ENCODE measurements at places on chromosomes 5 and 9.

- no peak for DNase-seq
Observed at GRCh38 chr5:124650147-124650561, 96.3 kb downstream of the ZNF608 start.

DNA sequence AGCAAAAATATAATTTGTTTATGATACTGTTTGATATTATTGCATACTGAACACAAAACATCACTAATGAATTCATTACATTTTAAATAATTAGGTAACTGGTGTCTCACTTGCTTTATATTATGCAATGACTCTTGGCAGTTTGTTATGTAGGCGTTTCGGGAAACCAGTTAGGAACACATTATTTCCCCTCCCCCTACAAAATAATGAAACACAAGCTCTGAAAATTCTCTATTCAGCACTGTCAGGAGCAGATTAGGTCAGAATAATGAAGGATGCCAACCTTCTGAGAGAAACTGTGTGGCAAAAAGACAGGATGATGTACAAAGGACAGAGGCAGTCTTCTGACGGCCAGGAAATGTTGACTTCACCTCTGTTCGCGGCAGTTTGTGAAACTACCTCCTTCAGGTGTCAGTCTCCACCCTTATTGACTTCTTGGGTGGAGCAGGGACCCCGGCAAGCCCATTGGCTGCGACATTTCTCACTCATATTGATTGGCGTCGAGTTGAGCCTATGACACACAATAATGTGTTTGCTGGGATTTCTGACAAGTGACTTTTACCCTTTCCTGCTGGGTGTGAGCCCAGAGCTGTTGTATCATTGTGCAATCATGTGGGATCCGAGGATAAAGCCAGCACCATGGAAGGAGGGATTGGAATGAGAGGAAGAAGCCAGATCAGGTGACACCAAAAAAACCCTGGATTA is 33.9 kb downstream of the SH3PXD2B start:
- DNase-seq: no peak

GRCh38 chr5:94017579-94017978 is 276.2 kb upstream of the POU5F2 start:
- DNase-seq: no peak

DNA sequence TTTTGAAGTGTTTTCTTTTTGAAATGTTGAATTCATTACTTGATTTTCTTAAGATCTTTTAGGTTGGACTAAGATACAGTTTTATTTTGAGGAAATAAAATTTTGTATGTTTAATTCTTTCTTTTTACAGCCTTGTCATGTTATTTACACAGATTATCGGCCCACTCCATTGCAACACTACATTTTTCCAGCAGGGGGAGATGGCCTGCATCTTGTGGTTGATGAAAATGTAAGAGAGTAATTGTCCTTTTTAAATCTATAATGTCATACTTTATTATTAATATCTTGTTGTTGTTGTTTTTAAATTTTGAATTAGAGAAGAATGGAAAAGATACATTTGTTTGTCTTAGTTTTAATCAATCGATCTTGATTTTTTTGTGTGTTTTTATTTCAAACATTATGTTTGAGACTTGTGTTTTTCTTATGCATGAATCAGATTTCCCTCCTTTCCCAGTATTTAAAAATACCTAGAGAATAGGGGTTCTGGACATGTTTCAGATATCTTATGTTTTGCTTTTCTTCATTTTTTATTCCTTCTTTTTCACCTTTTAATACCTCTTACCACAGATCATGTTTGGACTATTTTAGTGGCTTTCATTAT is 36.7 kb downstream of the MTREX start:
- peak; percentile 38 for DNase-seq

- DNase-seq: no peak
Observed at GRCh38 chr5:125197321-125197720, 450.9 kb upstream of the ZNF608 start.

GRCh38 chr5:180090098-180090768 is 18.7 kb upstream of the RNF130 start:
- peak; percentile 70 for DNase-seq

DNA sequence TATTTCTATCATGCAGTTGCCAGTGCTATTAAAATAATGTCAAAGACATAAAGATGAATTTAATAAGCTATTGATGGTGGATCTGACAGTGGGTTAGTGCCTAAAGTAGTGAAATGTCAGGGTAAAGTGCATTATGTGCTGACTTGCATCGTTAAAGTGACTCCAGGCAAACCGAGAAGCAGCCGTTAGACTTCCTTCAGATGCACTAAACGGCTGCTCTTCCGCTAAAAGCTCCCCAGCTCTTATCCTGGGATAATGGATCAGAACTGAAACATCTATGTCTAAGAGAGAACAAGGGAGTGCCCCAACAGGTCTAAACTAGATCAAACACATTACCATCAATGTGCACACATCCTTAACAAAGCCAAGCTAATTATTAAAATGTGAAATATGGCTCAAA is 468.2 kb downstream of the NTRK2 start:
- DNase-seq: no peak

- DNase-seq: no peak
Observed at GRCh38 chr5:123950701-123951581, 439.0 kb downstream of the CSNK1G3 start.

DNA sequence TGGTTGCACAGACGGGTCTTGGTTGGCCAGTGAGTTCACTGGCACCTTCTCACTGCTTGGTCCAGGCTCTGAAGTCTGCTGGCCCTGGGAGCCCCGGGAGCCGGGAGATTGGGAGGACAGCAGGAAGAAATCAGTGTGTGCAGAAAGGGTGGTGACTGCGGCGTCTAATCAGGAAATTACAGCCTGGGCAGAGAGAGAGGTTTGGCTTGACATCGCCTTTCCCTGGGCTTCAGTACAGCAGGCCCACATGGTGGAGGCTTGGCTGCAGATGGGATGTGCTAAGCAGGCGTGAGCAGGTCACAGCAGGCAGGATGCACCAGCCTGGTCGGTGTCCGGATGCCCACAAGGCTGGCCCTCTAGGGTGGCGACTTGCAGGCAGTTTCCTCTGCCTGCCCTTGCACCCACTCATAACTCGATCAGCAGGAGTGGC is 17.2 kb downstream of the PITX1 start:
- no peak for DNase-seq

All from stimulated activated CD4-positive, alpha-beta T cell treated with anti-CD3 and anti-CD28 coated beads, Interleukin-1b, Interleukin-23, amount 100 ng/mL, for 24 hours (primary cell).